Fibroblast of skin of right biceps (primary cell): ENCODE measurements at places on chromosomes 12 and 14.

DNA sequence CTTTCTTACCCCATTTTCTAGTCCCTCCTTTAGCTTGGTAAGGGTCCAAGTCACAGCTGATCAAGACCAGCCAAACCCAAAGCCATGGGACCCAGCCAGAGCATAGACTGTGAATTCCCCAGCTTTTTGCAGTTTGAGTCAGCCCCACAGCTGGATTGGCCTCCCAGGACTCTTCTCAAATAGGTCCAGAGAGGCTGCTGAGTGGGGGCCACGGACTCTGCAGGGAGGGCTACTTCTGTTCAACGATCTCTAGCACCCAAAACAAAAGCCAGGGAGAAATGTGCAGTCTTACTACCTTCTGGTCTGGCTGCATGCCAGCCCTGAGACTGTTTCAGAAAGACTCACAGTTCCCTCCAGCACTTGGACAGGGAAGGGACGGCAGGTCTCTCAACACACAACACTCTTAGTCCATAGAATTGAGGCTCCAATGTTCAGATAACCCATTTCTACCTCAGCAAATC is 1.6 kb downstream of the VDR start:
- DNase-seq, result peak; percentile 79

DNA sequence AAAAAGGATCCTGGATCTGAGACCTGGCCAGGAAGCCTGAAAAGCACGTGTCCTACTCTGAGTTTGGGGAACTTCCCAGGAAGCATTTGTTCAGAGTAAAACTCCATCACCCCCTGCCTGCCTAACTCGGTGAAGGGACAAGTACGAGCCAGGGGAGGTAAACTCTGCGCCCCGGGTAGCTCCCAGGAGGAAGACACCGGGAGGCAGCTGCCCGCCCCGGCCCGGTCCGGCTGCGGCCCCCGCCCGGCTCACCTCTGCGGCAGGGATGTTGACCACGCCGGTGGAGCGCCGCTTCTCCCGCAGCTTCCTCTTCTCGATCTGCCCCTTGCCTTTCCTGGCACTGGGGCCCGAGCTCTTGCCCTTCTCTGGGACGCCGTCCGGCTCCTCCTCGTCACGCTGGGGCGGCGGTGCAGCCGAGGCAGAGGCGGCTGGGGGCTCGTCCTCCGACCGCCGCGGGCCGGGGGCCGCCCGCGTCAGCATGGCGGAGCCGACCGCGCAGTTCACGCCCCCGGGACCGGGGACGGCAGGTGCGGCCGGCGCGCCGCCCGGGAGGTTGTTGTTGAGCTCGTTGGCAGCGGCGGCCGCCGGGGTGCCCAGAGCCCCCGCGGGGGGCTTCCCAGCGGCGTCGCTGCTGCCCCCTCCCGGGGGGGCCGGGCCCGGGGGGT is 1.2 kb downstream of the PAWR start:
- peak; percentile 51 for DNase-seq

DNA sequence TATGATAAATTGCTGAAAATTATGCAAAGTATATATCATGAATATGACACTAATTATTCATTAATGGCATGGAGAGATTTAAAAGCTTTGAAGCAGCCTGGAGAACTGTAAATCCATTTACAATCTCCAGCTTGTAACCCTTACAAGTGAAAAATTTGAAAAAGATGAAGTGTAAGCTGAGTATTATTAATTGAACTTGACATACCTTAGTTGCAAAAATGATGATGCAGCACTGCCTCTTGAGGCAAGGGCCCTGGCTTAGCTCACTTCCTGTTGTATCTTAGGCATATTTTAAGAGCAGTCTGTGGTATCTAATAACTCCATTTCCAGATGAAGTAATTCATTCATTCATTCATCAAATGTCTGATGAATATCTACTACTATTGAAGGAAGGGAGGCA is 158.6 kb downstream of the ANO4 start:
- no peak for DNase-seq

- DNase-seq, result no peak
Observed at GRCh38 chr12:101609198-101609597, 14.4 kb downstream of the MYBPC1 start.

DNA sequence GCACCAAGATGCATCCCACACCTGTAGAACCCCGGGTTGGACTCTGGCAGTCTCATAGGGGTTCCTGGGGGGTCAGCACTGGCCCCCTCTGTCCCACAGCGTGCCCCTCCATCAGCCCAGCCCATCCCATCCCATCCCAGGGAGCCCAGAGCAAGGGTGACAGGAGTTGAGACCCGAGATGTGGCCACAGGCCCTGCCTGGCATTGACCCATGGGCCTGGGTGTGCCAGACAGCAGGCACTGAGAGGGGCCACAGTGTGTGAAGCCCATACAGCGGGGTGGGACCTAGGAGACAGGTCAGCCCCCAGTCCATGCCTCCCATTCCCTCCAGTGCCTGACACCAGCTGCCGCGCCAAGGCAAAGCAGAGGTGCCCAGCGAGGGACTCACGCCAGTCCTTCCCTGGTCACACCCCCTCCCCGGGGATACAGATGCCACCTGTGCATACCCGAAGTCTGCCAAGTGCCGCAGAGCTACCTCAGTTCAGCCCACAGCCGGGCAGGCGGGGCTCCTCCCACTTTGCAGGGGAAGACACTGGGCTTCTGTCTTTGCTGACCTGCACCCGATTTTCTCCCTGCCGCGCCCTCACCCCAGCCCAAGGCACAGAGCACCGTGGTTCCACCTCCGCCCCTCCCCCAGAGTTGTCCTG is 50.4 kb downstream of the CYP46A1 start:
- DNase-seq, result no peak

DNA sequence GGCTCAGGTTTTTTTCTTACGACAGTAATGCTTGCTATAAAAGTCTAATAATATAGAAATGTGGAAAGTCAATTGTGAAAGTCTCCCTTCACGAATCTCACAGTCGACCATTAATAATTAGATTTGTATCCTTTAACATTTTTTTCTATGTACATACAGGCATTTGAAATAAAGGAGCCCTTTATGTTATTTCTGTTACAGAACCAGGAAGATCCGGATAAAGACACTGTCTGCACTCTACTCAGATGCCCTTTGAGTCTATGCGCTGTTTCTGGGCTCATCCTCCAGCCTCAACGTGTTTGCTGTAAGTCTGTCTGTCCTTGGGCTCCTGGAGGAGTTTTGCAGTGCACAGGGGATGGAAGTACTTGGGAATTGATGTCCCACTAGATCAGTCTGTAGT is 212.2 kb upstream of the ATP2B1 start:
- peak; percentile 8 for DNase-seq

DNA sequence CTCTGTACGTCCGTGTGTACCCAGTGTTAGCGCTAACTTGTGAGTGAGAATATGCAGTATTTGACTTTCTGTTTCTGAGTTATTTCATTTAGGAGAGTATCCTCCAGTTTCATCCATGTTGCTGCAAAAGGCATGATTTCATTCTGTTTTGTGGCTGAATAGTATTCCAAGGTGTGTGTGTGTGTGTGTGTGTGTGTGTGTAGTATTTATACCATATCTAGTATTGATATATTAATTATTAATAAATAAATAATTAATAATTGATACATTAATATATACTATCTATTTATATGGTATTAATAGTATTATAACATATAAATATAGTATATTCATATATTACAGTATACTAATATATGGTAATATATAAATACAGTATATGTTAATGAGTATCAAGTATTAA is 101.8 kb upstream of the CCND2 start:
- no peak for DNase-seq

GRCh38 chr14:91326514-91327249 is 82.2 kb upstream of the GPR68 start:
- DNase-seq, result no peak

- no peak for DNase-seq
Observed at GRCh38 chr14:76939015-76939742, 89.3 kb downstream of the IRF2BPL start.

DNA sequence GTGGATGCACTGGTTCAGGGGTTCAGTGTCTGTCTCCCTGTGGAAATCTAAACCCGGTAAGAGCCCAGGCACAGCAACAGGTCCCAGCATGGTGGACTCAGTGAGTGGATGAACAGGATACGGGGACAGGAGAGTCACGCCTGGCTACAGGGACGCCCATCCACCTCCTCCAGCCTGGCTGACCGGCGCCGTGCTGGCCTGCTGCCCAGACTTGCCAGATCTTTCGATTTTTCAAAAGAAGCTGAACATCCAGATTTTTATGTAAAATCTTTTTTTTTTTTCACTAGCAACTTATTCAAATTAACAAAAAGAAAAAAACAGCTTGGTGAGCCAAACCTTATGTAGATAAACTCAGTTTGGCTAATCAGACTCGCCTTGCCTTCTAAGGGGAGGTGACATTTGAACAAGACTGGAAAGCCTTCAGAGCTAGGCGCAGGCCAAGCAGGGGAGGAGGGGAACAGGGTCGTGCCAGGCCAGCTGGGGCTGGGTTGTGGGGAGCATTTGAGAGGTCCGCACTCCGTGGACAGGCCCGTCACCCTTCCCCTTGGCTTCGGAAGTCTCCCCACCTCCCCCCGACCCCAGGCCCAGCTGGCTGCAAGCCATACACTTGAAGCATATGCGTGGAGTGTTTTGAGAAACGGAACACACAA is 87.8 kb upstream of the NCOR2 start:
- peak; percentile 60 for DNase-seq

DNA sequence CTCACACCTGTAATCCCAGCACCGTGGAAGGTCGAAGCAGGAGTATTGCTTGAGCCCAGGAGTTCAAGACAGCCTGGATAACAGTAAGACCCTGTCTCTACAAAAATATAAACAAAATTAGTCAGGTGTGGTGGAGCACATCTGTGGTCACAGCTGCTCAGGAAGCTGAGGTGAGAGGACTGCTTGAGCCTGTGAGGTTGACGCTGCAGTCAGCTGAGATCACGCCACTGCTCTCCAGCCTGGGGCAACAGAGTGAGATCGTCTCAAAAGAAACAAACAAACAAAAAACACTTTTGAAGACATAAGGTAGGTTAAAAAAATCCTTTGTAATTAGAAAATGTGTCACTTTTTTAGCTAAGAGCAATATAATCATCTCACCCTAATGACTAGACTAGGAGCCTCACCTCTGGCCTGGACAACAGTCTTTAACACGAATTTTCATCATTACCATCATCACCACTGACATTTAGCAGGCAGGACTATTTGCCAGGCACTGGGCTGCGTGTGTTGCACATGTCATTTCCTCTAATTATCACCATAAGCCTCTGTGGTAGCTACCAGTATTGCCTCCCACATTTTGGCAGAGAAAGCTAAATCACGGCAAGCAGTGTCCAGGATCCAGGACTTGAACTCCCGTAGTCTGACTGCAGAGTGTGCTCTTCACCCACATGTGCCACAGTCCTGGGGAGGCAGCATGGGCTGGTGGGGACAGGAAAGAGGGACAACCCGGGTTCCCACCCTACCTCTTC is 4.6 kb upstream of the SYCP3 start:
- no peak for DNase-seq

DNA sequence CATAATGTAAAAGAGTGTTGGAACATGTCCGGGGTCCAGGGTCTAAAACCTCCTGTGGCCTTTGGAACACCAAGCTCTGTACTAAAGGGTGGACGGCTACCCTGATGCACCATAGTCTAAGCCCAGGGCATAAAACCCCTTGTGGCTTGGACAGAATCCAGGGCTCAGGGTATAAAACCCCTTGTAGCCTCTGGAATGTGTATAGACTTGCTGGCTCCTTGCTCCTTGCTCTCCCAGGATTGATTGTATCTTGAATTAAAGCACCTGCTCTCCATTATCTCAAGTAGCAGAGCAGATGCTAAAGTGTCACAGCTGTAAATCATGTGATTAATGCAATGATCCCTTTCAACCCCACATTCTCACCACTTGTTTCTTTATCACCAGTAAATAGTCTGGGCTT is 556.5 kb downstream of the LRFN5 start:
- DNase-seq, result no peak

DNA sequence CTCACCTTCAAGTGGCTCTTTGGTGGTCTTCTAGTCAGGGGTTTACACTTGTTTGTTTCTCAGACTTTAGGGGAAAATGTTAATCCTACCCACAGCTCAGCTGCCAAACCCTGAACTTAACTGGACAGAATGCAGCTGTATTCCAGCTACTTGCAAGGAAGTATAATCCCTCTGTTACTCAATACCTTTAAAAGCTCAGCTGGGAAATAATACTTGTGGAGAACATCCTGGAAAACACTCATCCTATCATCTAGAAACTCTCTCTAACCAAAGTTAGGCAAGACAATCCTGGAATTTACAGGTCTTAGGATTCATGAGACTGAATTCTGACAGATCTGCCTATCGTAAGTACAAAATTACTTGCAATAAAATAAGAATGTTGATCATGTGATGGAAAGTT is 404.1 kb downstream of the ADAMTS20 start:
- peak; percentile 3 for DNase-seq
